CD4-positive, alpha-beta memory T cell (primary cell): ENCODE measurements at places on chromosomes 3 and 15.

DNA sequence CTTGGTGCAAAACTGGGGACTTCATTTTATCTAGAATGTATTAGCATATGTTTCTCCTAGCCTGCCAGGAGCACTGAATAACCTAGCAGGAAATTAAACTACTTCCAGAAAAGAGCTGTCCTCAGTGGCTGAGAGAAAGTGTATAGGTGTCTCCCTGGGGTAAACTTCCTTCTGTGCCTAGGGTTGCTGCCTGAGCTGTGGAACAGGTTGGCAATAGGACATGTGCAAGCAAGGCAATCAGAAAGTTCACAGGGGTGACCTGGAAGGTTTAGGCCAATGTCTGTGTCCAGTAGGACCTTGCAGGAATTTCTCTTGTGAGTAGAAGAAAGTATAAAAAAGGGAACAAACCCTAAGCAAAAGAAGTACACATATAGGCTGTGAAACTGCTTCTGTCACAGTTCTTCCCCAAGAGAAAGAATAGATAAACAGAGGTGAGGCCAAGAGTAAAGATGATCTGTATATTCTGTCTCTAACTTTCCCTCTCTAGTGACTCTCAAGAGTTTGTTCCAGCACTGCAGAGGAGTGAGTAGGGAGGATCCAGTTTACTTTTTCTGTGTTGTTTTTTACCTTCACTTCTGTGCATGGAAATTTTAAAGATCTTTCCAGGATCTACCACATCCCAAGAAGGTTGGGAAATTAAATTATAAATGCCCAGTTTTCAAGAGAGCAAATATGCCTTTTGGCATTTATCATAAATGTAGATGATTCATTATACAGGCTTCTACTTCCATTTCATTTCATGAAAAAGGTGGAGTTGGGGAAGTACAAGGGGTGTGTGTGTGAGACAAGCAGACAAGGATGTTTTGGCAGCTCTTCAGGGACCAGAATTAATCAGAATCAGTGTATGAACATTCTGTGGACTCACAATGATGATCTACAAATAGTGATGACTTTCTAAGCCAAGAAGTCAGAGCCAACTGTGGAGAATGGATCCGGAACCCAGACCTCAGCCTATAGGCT lies 155.2 kb downstream of the RBPMS2 start:
- DNase-seq, result no peak

DNA sequence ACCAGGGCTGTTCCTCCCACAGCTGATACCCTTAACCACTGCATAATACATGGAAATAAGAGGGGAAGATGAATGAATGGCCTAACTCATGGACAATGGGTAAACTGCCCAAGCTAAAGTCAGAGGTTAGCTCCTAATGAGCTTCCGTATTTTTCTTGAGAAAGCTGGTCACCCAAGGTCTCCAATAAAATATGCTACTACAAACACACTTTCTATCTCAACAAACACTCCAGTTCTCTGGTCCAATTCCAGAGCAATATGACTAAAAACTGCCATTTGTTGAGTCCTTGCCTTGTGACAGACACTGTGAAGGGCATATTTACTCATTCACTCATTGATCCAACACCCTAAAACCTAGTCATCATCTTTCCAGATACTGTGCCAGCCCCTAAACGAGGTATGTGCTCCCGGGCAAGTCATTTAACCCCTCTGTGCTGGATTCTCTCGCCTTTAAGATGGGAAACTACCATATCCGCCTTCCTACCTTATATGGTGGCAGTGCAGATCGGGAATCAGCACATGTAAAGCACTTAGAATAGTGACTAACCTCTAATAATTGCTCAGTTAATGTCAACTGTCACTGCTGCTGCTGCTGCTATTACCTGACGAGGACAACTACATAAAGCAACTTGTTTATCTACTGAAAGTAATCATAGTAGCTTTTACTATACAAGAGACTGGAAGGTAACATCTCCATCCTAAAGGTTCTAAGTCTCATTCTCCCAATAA lies 89.1 kb downstream of the XXYLT1 start:
- no peak for DNase-seq

DNA sequence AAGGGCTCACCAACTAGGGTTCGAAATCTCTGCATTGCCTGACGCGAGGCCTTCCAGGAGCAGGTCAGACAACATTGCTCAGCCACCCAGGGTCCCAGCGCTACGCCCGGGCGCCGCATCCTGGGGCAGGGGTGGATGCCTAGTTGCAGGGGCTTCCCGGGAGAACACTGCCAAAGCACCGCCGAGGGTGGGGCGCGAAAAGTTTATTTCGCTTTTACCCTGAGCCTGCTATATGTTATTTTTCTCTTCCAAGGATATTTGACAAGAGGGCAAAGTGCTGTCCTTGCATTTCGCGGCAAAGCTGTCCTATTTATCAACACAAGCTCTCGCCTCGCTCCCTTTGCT lies 549 bp upstream of the SOX14 start:
- no peak for DNase-seq

DNA sequence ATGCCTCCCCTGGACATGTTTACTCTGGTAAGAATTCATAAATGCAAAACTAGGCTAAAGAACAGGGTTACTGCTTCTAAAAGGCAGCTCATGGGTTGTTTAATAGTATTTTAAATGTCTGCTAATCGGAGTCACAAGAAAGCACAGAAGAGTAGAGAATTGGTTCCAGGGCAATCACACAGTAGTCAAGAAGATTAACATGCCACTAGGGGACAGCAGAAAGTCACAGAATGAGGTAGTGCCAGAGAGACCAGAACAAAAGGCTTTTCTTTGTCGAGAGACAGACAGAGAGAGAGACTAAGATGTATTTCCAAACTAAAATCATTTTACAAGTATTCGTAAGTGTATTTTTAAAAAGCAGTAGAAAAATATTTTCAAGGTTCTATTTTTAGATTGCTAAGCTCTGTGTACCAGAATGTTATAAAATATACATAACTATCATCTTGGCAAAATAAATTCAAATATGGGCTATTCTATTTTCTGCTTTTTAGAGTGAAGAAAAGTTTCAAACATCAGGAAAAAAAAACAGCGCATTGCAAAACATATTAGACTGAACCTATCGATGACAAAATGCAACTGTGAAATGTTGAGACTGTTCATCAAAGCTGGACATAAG lies 78.3 kb upstream of the CDIN1 start:
- DNase-seq, result peak; percentile 8

- no peak for DNase-seq
Measured at GRCh38 chr3:195705081-195705991, 15.4 kb upstream of the MUC20 start.

- no peak for DNase-seq
Measured at GRCh38 chr3:139320551-139321309, 23.1 kb upstream of the MRPS22 start.

GRCh38 chr15:68574629-68575028 lies 4.2 kb upstream of the CORO2B start:
- no peak for DNase-seq

DNA sequence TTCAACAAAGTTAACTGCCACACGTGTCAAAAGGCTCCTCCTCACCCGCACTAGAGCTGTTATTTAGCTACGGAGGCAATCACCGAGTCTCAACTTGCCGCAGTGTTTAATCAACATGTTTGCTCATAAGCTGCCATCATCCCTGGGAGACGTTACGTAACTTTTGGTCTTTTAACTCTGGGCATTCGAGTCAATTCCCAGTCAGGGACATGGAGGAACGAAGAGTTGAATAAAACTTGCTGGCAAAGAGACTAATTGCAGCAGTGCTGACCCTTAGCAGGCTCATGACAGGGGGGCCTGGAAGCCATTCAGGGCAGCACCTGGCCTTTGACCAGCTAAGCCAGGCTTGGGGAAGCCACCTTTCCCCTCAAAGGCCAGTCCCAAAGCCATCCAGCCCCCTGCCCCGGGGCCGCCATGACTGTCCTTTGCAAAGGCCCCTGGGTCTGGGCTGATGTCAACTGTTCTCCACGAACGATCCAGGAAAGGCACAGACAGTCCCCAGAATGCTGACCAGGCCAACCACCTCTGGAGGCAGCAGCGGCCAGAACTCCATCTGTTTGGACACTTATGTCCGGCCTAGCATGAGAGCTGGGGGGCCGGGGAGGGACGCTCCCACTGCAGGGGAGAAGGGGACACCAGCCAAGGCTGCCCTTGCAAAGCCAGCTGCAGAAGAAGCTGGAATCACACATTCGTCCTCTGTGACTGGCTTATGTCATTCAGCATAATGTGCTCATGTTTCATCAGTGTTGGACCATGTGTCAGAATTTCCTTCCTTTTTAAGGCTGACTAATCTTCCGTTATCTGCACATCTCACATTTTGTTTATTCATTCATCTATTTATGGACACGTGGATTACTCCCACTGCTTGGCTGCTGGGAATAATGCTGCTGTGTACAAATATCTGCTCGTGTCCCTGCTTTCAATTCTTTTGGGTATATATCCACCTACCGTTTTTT lies 43.7 kb downstream of the PCSK6 start:
- no peak for DNase-seq

- DNase-seq, result no peak
Measured at GRCh38 chr3:142944342-142944741, 19.1 kb downstream of the PAQR9 start.

DNA sequence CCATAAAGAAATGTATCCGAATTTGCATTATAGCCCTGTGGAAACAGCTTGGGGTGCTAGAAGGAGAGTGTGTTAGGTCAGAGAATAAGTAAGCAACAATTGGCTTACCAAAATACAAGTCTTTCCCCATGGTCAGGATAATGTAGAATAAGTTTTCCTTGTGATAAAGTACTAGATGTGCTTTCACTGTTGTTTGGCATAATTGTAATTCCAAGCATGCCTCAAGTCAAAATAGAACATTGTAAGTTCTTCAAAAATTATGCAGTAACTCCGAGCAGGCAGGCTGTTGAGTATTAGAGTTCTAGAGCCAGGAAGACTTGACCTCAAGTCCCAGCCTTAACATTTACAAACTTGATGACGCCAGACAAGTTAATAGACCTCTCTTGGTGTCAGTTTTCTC lies 242.0 kb downstream of the TUSC7 start:
- DNase-seq, result no peak

DNA sequence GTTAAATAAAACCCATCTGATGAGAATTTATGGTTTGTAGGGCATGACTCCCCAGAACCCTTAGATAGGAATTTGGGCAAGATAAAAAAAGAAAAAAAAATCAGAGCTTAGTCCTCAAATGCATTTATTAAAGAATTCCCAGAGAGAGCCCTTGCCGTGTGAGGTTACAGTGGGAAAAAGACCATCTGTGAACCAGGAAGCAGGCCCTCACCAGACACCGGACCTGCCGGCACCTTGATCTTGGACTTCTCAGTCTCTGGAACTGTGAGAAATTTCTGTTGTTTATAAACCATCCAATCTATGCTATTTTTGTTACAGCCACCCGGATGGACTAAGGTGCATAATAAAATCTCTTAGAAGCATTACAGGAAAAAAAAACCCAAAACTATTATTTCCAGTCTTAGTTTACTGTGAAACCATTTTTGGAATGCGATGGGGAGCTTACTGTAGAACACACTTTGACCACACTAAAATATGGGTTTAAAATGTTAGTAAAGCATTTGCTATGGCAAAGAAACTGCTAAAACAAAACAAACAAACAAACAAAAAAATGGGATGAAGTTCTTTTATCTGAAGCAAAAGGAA lies 72.2 kb downstream of the LEKR1 start:
- no peak for DNase-seq

GRCh38 chr15:74777769-74778598 lies 3.9 kb upstream of the CSK start:
- DNase-seq, result no peak

- no peak for DNase-seq
Measured at GRCh38 chr3:50545781-50546180, 21.8 kb downstream of the C3orf18 start.

GRCh38 chr3:139552632-139553365 lies 13.3 kb upstream of the RBP1 start:
- no peak for DNase-seq

DNA sequence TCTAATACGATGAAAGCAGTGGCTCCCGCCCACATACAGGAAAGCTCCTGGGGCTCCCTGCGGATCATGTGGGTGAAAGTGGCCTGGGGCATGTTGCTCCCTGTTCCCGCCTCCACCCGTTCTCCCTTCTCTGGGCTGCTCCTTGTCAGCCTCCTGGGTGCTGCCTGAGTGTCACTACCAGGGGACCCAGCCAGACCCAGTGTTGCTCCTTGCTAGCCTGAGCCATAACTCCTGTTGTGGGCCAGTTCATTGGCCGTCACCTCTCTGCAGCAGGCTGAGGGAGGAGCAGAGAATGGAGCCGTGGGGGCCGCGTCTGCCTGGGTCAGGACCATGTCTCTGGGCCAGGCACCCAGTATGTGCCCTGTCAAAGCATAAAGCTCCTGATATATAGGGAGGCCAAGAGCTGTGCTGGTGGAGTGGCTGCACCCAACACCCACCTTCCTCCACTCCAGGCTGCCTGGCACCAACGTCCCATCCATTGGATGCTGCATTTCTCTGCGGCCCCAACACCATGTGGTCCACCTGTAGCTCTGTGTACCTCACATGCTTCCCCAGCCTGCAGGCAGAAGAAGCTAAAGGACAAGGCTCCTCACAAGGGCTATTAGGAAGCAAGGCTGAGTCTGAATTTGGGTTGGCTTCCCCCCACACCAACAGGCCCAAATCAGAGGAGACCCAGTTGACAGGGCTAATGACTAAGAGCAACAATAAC lies 40.5 kb downstream of the KLF13 start:
- DNase-seq, result no peak

GRCh38 chr3:126734106-126734723 lies 30.2 kb downstream of the CHCHD6 start:
- no peak for DNase-seq

DNA sequence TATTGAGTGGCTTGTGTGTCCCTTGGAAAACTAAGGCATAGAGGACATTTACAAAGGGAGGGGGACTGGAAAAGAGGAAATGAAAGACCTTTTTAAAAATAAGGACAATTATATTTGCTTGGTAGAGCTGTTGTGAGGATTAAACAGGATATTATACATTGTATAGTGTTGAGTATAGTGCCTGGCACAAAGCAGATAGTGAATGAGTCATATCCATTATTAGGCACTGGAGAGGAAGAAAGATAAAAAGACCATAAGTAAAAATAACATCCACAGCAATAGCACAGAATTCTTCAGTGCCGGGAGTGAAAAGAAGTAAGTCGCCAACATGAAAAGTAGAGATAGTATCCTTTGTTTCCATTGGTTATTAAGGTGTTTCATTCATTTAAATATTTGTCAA lies 623.3 kb downstream of the PDCD6IP start:
- DNase-seq, result no peak

DNA sequence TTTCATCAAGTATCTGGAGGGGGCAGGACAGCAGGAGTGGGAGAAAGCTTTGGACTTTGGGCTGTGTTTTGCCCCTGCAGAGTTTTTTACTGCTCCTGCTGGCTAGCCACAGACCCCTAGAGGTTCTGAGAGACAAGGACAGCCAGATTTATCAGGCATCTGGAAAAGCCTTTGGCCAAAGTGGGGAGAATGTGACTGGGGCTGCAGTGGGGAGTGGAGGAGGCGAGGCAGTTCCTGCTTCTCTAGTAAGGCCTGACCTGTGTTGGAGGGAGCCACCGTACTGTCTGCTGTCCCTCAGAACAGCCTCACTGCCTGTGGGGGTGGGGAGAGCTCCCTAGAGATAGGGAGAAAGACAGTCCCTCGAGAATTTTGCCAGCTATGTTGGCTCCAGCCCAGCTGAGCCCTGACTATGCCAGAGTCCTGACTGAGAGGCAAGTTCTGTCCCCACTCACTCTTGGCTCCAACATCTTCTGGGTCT lies 2.2 kb downstream of the ALPK3 start:
- no peak for DNase-seq

- no peak for DNase-seq
Measured at GRCh38 chr3:162007722-162008121, 511.1 kb downstream of the OTOL1 start.
